ENCODE measurements at places on chromosomes 6 and 20. TPM values are rescaled to one million over a fixed set of nuclear protein-coding genes. Genes with fewer than 3 reads are reported as not detected.

B3GAT2 gene
- polyA plus RNA-seq, result 0.04 TPM

CABLES2 gene
- 2.9 TPM for polyA plus RNA-seq

IL20RA gene
- 0.19 TPM for polyA plus RNA-seq

ECT2L gene
- polyA plus RNA-seq, result 0.19 TPM

NTSR1 gene
- not detected for polyA plus RNA-seq

TINAG gene
- polyA plus RNA-seq, result 0.19 TPM

TRIM10 gene
- polyA plus RNA-seq, result not detected

PLN gene
- polyA plus RNA-seq, result 974 TPM

CEP43 gene
- polyA plus RNA-seq, result 16.9 TPM

PCIF1 gene
- 17.5 TPM for polyA plus RNA-seq

AARS2 gene
- polyA plus RNA-seq, result 7.6 TPM

TPBG gene
- 2.6 TPM for polyA plus RNA-seq

POM121L2 gene
- not detected for polyA plus RNA-seq

PI16 gene
- 23.5 TPM for polyA plus RNA-seq

CLDN20 gene
- 0.30 TPM for polyA plus RNA-seq

C20orf144 gene
- polyA plus RNA-seq, result not detected

FAM162B gene
- polyA plus RNA-seq, result 3.7 TPM

ULBP1 gene
- polyA plus RNA-seq, result 0.11 TPM

TFAP2B gene
- not detected for polyA plus RNA-seq

SIRPD gene
- not detected for polyA plus RNA-seq

C6orf15 gene
- not detected for polyA plus RNA-seq

CUL9 gene
- 17.0 TPM for polyA plus RNA-seq

TMEM151B gene
- polyA plus RNA-seq, result 0.37 TPM

GLP1R gene
- polyA plus RNA-seq, result 1.3 TPM

EYA2 gene
- 0.30 TPM for polyA plus RNA-seq

PPP1R16B gene
- 1.9 TPM for polyA plus RNA-seq

PBOV1 gene
- not detected for polyA plus RNA-seq
